Myocyte (in vitro differentiated cells): ENCODE measurements at places on chromosomes 6 and 20. TPM values are rescaled to one million over a fixed set of nuclear protein-coding genes. Genes with fewer than 3 reads are reported as not detected.

Gene SLCO4A1
- total RNA-seq, result 0.11 and 0.16 TPM in 2 replicates

Gene VGLL2
- 5.7 and 24.4 TPM in 2 replicates for total RNA-seq

Gene LYRM4
- 16.4 and 20.9 TPM in 2 replicates for total RNA-seq

- DNase-seq, result peak; percentile 58
Measured at GRCh38 chr20:49697071-49697470, 16.6 kb downstream of the B4GALT5 start.

DNA sequence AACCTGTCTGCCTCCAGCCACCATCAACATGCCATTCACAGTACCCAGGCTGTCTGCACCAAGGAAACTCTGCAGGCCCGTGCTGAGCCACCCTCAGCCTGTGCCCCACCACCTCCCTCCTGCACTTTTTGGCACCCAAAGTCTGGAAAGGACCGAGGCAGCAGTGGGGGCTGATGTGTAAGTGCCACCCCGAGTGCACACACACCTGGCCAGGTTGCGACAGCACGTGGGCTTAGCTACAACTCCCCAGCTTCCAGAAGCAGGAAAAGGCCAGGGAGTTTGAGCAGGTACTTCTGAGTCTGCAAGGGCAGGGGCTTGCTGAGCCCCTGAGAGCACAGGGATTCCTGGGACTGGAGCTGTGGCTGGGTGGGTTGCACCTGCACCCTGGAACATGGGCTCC lies 303.3 kb upstream of the OPRM1 start:
- no peak for DNase-seq

GRCh38 chr6:3367630-3368029 lies 89.2 kb downstream of the SLC22A23 start:
- no peak for DNase-seq

DNA sequence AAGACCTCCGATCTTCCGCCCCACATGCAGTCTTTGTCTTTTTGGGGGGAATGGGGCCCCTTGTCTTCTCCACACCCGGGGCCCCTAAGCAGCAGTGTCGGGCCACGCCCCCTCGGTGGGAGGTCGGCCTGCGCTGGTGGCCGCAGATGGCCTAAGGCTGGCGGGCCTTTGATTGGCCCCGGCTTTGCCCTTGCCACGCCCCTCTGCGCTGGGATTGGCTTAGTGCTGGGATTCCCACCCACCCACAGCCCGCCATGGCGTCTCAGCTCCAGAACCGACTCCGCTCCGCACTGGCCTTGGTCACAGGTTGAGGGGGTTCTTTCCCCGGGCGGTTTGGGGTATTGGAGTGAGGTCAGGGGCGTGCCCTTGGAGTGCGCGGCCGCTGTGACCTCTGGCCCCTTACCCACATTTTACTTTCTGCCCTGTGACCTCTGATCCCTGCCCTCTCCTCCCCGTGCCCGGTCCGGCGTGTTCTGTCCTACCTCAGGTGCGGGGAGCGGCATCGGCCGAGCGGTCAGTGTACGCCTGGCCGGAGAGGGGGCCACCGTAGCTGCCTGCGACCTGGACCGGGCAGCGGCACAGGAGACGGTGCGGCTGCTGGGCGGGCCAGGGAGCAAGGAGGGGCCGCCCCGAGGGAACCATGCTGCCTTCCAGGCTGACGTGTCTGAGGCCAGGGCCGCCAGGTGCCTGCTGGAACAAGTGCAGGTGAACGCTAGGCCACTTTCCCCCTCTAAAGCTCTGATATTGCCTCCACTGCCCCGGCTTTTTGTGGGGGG lies at the start of gene HSD17B8:
HSD17B8 (plus strand) TSS at position 241 of the 776 bp plus-strand sequence; CDS start at position 255, 14 bp downstream.
- DNase-seq, result peak; percentile 93

DNA sequence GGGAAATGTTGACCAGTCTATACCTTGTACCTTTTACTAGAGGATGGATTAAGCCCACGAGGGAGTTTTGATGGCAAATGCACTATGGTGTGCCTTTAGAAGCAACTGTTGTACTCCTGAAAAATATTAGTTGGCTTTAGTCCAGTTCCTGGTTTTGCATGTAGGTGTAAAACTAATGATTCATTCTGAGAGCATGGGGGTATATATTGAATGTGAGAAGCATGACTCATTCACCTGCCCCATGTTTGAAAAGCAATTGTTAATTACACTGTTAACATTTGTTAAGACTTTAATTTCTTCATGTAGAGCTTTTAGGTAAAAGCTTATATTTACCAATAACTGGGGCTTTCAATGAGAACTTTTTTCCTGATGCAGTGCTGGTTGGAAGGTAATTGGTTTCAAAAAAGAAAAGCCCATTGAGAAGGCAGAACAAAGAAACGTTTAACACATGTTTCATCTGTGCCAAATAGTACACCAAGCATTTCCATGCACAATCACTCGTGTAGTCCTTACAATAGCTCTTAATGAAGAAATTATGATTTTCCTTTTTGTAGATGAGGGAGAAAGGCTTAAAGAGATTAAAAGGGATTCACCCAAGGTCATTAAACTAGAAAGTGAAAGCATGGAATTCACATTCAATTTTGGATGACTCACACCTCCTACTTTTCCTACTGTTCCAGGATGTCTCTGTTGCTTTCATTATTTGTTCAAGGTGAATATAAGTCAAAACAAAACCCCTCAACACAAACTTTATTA lies 134.1 kb downstream of the CCDC170 start:
- DNase-seq, result no peak
